Right lung (tissue), 10 donors: ENCODE measurements at places on chromosomes 4 and X. TPM values are rescaled to one million over a fixed set of nuclear protein-coding genes. Genes with fewer than 3 reads are reported as not detected.

The UGT2B17 gene
- polyA plus RNA-seq: 0.75 TPM

The SHROOM4 gene
- polyA plus RNA-seq: 20.6 TPM

The TMPRSS11E gene
- 0.34 TPM for polyA plus RNA-seq

The FGFBP1 gene
- 0.13 TPM for polyA plus RNA-seq

The PHKA1 gene
- 4.2 TPM for polyA plus RNA-seq

The ZAR1 gene
- polyA plus RNA-seq: not detected

The RPA4 gene
- polyA plus RNA-seq: 0.15 TPM

The GTPBP6 gene
- 26.5 TPM for polyA plus RNA-seq

The PDZD4 gene
- 10.4 TPM for polyA plus RNA-seq

The PDLIM3 gene
- polyA plus RNA-seq: 33.2 TPM

The CHST7 gene
- polyA plus RNA-seq: 3.9 TPM

The DOK7 gene
- 2.1 TPM for polyA plus RNA-seq

The FMR1NB gene
- not detected for polyA plus RNA-seq

The RBM46 gene
- polyA plus RNA-seq: 0.12 TPM

The RNF4 gene
- polyA plus RNA-seq: 59.9 TPM

The MAPK10 gene
- 30.2 TPM for polyA plus RNA-seq

The OPHN1 gene
- 11.5 TPM for polyA plus RNA-seq

The SASH3 gene
- 4.1 TPM for polyA plus RNA-seq

The ANOS1 gene
- 48.3 TPM for polyA plus RNA-seq

The STS gene
- polyA plus RNA-seq: 6.6 TPM

The TSPAN5 gene
- polyA plus RNA-seq: 38.1 TPM

The CNGA1 gene
- 1.3 TPM for polyA plus RNA-seq

The C4orf17 gene
- not detected for polyA plus RNA-seq

The ARHGAP6 gene
- polyA plus RNA-seq: 21.2 TPM

The DCAF8L2 gene
- not detected for polyA plus RNA-seq

The FRMD7 gene
- not detected for polyA plus RNA-seq

The VCX2 gene
- polyA plus RNA-seq: not detected

The FGF16 gene
- polyA plus RNA-seq: 0.51 TPM

The KIAA1210 gene
- polyA plus RNA-seq: 1.2 TPM

The GABRE gene
- polyA plus RNA-seq: 18.8 TPM

The NUDT11 gene
- 7.4 TPM for polyA plus RNA-seq

The SLC16A2 gene
- polyA plus RNA-seq: 29.2 TPM

The TLR2 gene
- polyA plus RNA-seq: 31.9 TPM

The CA5B gene
- polyA plus RNA-seq: 18.5 TPM

The TLR10 gene
- 0.96 TPM for polyA plus RNA-seq

The MBNL3 gene
- polyA plus RNA-seq: 19.2 TPM

The CXXC4 gene
- 10.1 TPM for polyA plus RNA-seq

The IL1RAPL2 gene
- 0.72 TPM for polyA plus RNA-seq

The FAM149A gene
- polyA plus RNA-seq: 27.7 TPM

The SLC7A11 gene
- polyA plus RNA-seq: 0.81 TPM

The CXorf49B gene
- not detected for polyA plus RNA-seq
